ENCODE measurements at places on chromosomes 5 and 9. TPM values are rescaled to one million over a fixed set of nuclear protein-coding genes. Genes with fewer than 3 reads are reported as not detected.

- no peak for DNase-seq
Observed at GRCh38 chr9:636931-637591, 204.4 kb upstream of the DMRT1 start.

GRCh38 chr9:2623288-2624050, 1.9 kb downstream of the VLDLR start:
- DNase-seq = peak; percentile 63

DNA sequence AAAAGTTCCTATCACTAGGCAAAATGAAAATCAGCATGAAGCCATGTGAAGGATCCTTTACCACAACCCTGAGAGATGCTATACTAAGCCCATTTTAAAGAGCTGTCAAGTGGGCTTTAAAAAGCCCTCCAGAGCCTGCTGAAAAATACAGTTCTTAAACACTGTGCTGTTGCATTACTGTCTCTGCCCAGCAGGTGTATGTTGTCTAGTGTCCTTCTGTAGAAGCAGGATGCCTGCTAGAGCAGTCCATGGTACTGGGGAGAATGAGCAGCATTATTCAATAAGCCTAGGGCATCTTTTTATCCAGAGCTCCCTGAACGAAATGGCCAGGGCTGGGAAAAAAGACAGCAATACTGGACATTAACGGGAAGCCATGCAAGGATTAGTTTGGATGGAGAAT, 126.2 kb upstream of the PLCXD3 start:
- DNase-seq = no peak

GRCh38 chr9:17031546-17031945, 103.3 kb upstream of the CNTLN start:
- no peak for DNase-seq

Gene GFI1B
- total RNA-seq = 0.09 TPM

- DNase-seq = no peak
Observed at GRCh38 chr9:98805506-98806272, 1.8 kb upstream of the GALNT12 start.

- no peak for DNase-seq
Observed at GRCh38 chr9:77847626-77848025, 184.0 kb downstream of the GNAQ start.

DNA sequence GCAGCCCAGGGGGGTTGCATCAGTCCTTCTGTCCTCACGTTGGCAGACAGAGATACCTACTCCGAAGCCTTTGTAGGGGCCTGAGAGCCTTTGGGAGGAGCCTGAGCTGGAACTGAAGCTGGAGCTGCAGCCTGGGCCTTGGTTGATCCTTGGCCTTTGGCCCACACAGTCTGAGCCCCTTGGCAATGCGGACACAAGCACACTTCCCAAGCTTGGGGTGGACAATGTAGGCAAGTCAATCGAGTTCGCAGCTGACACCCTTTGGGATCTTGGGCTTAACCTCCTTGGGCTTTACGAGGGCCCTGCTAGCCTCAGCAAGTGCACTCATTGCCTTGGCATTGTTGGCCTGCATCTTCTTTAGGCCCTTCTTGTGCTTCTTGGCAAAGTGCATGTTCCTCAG, 5.9 kb downstream of the CSNK1A1 start:
- DNase-seq = no peak

Gene WWC1
- total RNA-seq = 20.1 TPM

Gene TOR4A
- 0.91 TPM for total RNA-seq

GRCh38 chr5:17895288-17896033, 261.2 kb downstream of the TAF11L14 start:
- no peak for DNase-seq

Gene KIAA0825
- total RNA-seq = 25.2 TPM

GRCh38 chr5:143527808-143528207, 124.3 kb upstream of the NR3C1 start:
- DNase-seq = no peak

DNA sequence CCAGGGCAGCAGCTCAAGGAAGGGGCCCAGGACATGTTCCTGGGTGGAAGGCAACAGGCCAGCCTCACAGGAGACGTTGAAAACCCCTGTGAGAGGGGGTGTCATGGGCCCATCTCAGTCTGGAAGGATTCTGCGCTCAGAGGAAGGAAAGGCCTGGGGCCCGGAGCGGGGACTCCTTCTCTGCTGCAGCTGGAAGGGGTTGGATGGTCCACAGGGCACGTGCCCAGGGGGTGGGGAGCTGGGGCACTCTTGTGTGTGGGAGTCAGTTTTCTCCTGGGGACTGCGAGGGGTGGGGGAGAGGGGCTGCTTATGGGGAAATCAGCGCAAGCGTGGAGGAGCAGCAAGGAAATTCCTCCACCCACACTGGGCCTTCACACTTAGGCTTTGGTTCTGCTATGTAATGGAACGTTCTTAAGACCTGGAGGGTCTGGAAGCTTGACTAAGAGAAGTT, 2.9 kb upstream of the LPCAT1 start:
- DNase-seq = no peak

DNA sequence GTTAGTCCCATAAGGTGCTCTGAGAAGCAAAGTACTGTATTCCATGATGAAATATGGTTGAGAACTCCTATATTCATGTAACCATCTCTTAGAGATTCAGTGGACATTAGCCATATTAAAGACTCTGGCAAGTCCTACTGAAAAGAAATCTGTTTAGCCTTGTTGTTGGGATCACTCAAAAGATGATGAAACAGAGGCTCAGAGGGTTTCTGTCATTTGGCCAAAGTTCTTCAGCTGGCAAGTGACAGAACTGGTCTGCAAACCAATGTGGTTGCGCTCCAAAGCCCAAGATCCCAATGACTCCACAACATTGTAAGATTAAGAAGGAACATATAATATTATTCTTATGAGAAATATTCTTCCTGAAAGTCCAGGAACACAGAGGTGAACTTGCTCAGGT, 462.9 kb downstream of the ACTL7B start:
- no peak for DNase-seq

DNA sequence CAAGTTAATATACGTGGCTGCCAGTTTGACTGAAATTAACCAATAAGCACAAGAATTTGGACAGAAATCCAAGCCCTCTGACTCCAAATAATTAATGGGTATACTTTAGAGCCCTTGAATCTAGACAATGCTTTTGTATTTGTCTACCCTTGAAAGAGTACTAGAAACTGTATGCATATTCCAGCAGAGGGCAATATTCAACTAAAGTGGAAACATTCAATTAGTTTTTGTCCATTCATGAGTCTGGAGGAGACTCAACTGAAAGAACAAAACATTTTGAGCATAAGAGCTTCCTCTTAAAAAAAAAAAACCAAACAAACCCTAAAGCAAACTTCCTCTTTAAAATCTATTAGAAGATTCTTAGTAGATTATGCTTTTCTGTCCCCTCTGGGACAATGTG, 157.8 kb downstream of the ARHGEF28 start:
- DNase-seq = no peak

Gene SH3RF2
- 0.09 TPM for total RNA-seq

GRCh38 chr9:26742828-26743476, 149.7 kb downstream of the CAAP1 start:
- DNase-seq = no peak

DNA sequence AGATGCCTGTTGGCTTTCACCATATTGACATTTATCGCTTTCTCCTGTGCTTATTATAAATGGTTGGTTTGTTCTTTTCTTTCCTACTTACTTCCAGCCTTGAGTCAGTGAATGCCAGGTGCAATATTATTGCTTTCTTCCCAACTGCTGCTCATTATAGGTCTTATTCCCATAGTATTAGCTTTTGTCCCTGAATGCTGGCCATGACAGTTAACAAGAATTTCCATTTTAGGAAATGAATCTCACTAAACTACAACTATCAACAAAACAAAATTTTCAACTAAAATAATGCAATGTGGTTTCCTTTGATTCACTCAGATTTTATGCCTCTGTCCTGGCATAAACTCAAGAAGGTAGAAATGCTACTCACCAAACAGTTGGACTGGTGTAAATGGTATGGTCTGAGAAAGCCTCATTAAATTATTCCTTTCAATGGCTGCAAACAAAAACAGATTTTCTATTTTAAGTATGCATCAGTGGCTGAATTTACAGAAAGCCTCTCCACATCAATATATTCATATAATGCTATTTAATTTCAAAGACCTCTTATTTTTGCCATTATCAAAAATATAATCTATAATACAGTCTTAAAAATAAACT, 145.4 kb downstream of the TRPM6 start:
- no peak for DNase-seq

Gene FRMD3
- 11.3 TPM for total RNA-seq

Gene GDA
- 0.91 TPM for total RNA-seq

Gene SLC36A2
- total RNA-seq = not detected

Measured in cerebellum (tissue), 4 donors.